MM.1S (cell line): ENCODE measurements at places on chromosomes 4 and X.
A peak's percentile ranks its signal among the peaks of the same experiment; 100 is the strongest.

- no peak for DNase-seq
These were observed 1.9 kb upstream of the FTSJ1 start for GRCh38 chrX:48474127-48474526.

DNA sequence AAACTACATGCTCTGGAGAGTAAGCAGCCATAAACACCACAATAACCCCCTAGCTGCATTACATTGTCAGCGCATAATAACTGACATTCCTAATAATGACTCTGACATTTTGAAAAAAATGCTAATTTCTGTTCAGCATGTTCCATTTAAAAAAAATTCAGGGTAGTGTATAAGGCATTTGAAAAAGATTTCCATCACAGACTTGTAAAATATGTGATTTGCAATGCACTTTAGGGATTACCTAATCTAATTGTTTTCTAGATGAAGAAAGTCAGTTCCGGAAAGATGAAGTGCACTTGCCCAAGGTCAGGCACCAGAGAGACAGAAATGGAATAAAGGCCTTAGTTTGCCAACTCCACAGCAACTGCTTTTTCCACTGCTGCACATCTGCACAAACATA, 55.3 kb downstream of the FANCB start:
- DNase-seq, result no peak

DNA sequence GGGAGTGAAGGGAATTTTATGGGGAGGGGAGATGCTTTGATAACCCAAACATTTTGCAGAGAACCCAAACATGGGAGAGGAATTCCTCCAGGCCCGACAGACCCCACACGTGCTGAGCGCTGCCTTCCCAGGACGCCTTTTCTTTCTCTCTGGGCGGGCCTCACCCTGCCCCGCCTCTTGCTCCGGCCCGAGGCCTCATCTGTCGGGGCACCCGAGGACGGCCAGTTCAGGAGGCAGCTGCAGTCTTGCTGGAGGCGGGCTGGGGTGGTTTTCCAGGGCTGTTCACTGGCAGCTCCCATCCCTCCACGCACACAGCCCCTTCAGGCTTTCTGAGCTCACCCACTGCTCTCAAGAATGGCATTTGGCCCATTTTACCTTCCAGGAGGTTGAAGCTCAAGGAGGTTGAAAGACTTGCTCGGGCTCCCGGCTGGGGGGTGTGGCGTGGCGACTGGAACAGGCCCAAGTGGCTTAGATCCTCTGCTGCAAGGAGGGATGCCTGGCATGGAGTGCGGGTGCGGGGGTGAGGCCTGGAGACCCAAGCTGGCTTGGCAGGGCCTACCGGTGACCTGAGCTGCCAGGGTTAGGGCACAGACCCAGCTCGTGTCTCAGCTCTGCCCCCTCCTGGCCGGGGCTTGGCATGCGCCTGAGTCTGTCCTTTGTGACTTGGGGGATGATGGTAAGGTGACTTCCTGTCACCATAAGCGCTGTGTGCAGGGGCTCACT, 99.2 kb downstream of the PSAPL1 start:
- DNase-seq, result peak; percentile 48

DNA sequence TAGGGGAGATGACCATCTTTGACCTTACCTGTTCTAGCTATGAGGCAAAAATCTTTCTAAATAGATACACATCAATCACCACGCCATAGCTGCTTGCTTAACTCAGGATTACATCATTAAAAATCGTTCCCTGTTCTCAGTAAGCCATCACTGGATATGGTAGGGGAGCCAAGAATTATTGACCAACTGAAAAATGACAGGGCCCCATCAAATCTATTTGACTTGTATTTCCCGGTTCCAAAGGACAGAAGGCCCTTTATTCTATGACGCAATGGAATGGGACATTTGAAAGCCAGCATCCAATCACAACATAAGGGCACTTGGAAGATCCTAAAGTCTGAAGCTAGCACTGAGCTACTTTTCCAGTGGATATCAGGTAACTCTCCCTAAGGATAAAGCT, 75.6 kb upstream of the NOCT start:
- DNase-seq, result no peak

- no peak for DNase-seq
These were observed 2.2 kb upstream of the SYN1 start for GRCh38 chrX:47621851-47622250.

GRCh38 chr4:120843849-120844527, 78.5 kb downstream of the PRDM5 start:
- DNase-seq, result no peak

DNA sequence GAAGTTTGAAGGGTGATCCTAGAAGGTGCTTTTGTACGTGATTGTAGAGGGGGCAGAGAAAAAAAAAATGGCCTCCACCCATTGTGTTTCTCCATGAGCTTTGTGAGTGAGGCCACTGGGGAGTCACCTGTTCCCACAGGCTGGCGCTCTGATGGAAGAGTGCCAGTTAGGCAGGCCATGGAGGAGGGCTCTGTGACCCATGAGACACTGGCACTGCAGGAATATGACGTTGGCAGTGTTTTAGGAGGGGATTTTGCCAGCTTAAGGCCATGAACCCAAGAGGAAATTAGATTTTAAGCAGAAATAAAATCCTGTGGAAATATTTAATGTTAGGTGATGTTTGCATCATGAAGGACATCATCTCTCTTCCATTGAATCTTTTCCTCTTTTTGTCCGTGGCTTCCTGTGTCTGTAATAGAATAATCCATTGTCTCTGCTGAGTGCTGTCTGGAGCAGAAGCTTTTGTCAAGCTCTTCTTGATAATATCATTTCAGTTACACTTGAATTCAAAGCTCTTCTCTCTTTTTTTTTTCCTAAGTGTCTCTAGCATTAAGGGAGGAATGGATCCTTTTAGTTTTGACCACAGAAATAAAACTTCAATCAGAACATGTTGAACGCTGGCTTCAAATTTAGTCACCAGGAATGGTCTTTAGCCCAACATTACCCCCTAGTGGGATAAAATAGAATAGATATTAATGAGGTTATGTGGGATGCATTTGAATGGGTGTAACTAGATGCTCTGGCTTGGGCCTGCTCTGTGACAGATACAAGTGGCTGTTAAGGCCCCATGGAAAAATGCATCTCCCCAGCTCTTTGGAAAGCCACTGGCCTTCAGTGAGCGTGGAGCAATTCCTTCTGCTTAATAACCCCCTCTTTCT, 41.0 kb upstream of the UCP1 start:
- DNase-seq, result peak; percentile 63

GRCh38 chrX:18468599-18468998, 43.2 kb downstream of the CDKL5 start:
- DNase-seq, result no peak

GRCh38 chrX:120562569-120562926, 1.8 kb upstream of the CUL4B start:
- DNase-seq, result no peak

DNA sequence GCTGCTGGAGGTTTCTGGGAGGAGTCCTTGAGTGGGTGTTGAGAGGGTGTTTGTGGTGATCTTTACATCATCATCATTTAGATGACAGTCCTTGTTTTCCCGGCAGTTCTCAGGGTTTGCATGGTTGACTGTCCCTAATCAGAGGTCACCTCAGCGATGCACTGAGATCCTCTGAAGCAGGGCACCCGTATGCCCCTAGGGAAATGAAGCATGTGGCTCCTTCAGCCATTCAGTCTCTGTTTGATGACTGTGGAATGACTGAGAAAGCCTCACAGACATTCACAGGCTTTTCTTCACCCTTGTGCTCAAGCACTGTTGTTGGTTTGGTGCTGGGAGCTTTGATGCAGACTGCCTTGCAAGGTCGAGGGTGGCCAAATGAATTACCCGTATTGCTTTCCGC, 474.7 kb downstream of the SPRY1 start:
- DNase-seq, result no peak
